Natural killer cell treated with Interleukin-12 subunit alpha and Interleukin-12 subunit beta and Interleukin-15 and Interleukin-18, amount 100 ng/mL, for 72 hours (primary cell): ENCODE measurements at places on chromosomes 7 and 10. TPM values are rescaled to one million over a fixed set of nuclear protein-coding genes. Genes with fewer than 3 reads are reported as not detected.

- no peak for DNase-seq
These were observed 81.2 kb downstream of the PARP12 start for GRCh38 chr7:139981511-139981895.

MCM10 gene
- 120 TPM for total RNA-seq

GRCh38 chr10:103661198-103661950, 167.9 kb downstream of the NEURL1 start:
- no peak for DNase-seq

DNA sequence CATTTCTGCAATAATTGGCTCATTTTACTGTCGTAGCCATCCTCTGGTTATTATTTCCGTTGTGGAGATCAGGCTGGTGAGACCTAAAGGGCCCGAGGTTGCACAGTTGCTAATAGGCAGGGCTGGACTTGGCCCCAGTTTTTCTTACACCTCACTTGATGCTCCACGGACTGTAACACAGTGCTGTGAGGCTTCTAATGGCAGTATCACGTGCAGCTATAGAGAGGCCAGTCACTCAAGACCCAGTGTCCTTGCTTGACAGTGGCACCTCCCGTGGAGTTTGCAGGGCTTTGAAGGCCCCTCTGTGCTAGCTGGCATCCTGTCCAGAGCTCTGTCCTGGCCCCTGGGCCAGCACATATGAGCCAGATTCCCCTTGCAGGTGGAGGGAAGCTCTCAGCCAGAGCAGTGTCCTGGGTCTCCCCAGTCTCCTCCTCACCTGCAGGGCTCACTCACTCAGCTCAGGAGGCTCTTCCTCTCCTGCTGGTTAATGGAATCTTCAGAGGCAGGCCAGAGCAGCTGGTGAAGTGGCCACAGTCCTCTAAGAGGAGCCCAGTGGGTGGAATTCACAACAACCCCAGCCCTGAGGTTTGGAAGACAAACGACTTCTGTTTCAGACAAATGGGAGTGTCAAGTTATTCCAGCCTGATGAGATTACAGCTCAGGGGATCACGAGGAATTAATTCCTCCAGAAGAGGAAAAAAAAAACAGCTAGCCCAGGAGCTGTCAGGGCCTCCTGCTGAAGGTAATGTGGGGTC, 114.2 kb upstream of the FAM180A start:
- DNase-seq, result no peak

DNA sequence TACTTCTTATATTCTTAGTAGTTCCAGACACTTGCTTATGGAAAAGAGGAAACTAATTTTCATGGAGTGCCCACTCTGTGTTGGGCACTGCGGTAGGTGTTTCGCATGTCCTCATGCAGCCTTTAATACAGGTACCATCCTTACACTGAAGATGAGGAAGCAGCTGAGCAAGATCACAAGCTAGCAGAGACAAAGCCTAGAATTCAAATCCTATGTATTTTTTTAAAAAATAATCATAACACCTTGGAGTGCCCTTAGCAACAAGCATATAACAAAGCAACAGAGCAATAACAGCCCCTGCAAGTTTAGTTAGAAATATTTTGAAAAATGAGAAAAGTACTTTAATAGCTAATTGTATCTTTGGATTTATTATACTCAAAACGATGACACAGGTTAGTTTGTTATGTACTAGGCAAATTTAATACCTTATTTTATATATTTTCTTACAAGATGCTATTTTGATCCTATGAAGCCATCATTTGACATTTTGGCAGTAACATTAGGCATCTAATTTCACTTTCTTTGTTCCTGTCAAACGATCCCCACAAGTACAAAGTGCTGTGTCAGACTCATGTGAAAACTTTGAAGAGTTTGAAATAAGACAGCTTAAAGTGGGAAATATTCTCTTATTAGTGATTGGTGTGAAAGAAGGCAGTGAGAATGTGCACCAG, 245.8 kb downstream of the CDK14 start:
- DNase-seq, result no peak

ACSM6 gene
- not detected for total RNA-seq

- no peak for DNase-seq
These were observed 285.0 kb upstream of the ZMIZ1 start for GRCh38 chr10:78783753-78784152.

- DNase-seq, result no peak
These were observed 7.1 kb upstream of the AQP1 start for GRCh38 chr7:30904561-30904960.

DNA sequence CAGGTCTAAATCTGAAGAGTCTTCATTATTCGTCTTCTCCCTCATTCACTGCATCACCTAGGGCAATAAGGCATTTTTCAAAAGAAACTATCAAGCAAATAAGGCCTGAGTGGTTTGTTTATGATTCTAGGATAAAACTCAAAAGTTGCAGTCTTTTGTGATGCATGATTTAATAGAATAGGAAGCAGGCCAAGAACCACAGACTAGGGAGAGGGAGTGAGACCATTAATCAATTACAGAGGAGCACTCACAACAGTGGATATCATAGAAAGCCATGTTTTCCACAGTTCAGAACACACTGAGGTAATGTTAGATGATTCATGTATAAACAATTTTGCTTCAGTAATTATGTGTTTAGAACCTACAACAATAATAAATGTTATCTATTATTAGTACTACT, 87.8 kb upstream of the LRRTM3 start:
- DNase-seq, result no peak

- DNase-seq, result no peak
These were observed 129.7 kb upstream of the COBL start for GRCh38 chr7:51446356-51446755.

SYT15 gene
- 0.81 TPM for total RNA-seq
